Renal cortex interstitium (tissue), 15 donors: ENCODE measurements at places on chromosomes 2 and 18.

DNA sequence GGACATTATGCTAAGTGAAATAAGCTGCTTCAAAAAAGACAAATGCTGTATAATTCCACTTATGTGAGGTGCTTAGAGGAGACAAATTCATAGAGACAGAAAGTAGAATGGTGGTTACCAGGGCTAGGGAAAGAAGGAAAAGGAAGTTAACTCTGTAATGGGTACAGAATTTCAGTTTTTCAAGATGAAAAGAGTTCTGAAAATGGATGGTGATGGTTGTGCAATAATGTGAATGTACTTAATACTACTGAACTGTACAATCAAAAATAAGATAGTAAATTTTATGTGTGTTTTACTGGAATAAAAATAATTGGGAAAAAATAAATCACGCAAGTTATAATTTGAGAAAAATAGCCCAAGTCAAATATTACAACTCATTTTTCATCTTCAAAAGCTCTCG lies 27.5 kb downstream of the ARHGAP25 start:
- no peak for DNase-seq

DNA sequence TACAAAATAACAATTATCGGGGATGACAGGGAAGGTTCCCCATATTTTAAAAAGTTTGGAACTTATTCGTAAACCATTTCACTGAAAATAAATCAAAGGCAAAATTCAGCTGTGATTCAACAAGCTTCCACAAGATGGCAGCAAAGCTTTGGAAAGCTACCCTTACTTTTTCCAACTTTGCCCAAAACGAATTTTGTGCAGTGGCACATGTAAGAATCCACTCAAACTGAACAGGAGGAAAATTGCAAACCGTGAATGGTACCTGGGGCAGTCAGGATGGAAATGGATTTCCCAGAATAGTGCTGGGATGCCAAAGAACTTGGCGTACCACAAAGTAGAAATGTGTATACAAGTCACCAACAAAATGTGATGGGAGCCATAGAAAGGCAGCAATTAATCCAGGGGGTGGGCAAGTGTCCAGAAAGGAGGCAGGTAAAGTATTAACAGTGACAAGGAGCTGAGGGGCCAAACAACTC lies 10.7 kb downstream of the RPL31 start:
- no peak for DNase-seq

DNA sequence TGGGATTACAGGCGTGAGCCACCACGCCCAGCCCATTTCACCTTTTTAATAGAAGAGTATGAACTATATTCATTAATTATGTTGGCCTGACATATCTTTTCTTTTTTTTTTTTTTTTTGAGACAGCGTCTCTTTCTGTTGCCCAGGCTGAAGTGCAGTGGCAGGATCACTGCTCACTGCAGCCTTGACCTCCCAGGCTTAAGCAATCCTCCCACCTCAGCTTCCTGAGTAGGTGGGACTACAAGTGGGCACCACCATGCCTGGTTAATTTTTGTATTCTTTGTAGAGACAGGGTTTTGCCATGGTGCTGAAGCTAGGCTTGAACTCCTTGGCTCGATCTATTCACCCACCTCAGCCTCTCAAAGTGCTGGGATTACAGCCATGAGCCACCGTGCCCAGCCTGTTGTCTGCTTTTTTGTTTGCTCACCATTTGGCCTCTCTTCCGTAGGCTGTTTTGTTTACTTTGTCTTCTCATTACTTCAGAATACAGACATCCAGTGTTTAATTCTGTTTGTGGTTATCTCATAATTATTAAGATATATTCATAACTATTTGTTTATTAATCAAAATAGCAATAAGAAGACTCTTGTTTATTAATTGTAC lies 16.3 kb upstream of the CDH2 start:
- no peak for DNase-seq

- DNase-seq = no peak
Measured at GRCh38 chr2:6841537-6842287, 24.0 kb downstream of the CMPK2 start.

- no peak for DNase-seq
Measured at GRCh38 chr18:34740101-34740500, 30.0 kb downstream of the DTNA start.

DNA sequence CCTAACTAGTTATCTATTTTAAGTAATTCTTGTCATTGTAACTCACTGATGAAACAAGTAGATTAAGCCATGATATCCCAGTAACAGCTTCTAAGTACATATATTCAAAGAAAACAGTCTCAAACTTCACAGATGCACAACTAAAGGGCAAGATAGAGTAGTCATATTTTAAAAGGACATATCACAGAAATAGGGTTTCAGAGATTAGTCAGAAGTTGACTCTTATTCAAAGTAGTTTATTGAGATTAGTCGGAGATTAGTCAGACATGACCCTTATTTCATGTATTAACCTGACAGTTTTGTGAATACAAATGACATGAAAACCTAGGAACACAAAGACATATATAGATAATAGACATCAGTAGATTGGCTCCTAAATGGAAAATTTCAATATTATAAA lies 15.9 kb upstream of the CHAC2 start:
- DNase-seq = no peak
